ENCODE measurements at places on chromosomes 4 and X.

DNA sequence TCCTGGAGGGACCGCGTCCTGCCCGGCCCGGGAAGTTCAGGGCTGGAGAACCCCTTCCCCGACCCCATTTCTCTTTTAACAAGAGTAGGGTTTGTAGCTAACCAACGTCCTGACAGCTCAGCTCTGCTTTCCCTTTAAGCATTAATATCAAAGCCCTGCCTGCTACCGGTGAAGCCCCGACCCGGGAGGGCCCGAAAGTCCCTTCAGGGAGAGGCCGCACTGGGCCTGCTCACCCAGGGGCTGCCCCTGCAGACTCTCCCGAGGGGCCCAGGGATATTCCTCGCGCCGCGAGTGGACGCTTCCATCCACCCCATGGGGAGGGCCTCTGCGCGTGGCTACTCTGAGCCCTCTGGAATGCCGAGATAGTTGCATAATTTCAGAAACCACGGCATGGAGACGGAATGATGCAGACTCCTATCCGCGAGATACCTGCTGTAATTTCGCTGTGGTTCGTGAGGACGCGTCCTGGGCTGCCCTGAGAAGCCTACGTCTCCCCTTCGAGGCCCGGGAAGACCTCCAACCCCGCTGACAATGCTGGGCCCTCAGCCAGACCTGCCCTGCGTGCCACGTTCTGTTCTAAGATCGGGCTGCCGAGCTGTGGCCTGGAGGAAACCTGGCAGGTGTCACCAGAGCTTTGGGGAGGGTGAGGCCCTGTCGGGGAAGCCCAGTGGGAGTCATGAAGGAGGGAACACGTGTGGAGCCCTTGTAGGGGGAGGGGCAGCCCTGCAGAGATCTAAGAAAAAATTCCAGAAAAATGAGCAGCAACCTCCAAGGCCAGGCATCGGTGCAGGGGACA is 999 bp upstream of the CTBP1 start:
- DNase-seq: no peak

GRCh38 chr4:38343608-38344007 is 320.4 kb upstream of the KLF3 start:
- DNase-seq: no peak

GRCh38 chr4:30962939-30963338 is 242.8 kb downstream of the PCDH7 start:
- DNase-seq: no peak

DNA sequence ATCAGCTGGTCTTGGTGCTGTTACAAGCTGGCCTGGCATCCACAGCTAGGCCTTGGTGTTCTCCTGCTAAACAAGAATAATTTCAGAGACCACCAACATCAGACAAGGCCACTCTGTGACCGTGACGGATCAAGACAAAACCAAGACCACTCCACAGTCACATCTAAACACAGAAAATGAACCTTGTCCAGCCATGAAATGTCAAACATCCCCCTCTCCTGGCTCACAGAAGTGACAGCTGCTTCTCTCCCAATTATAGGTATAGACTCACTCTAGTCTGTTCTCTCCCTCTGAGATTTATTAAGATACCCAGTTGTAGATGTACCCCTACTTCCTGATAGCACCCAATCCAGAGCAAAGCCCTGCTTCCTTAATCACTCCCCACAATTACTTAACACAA is 40.4 kb downstream of the EFHC2 start:
- no peak for DNase-seq
